Stimulated activated CD8-positive, alpha-beta memory T cell treated with anti-CD3 and anti-CD28 coated beads, Interleukin-4, amount 100 ng/mL, for 4 hours (primary cell): ENCODE measurements at places on chromosomes 1 and 21.

GRCh38 chr1:47599777-47600176, 161.9 kb downstream of the FOXD2 start:
- no peak for DNase-seq

GRCh38 chr1:50750021-50750619, 209.9 kb downstream of the FAF1 start:
- DNase-seq = no peak

DNA sequence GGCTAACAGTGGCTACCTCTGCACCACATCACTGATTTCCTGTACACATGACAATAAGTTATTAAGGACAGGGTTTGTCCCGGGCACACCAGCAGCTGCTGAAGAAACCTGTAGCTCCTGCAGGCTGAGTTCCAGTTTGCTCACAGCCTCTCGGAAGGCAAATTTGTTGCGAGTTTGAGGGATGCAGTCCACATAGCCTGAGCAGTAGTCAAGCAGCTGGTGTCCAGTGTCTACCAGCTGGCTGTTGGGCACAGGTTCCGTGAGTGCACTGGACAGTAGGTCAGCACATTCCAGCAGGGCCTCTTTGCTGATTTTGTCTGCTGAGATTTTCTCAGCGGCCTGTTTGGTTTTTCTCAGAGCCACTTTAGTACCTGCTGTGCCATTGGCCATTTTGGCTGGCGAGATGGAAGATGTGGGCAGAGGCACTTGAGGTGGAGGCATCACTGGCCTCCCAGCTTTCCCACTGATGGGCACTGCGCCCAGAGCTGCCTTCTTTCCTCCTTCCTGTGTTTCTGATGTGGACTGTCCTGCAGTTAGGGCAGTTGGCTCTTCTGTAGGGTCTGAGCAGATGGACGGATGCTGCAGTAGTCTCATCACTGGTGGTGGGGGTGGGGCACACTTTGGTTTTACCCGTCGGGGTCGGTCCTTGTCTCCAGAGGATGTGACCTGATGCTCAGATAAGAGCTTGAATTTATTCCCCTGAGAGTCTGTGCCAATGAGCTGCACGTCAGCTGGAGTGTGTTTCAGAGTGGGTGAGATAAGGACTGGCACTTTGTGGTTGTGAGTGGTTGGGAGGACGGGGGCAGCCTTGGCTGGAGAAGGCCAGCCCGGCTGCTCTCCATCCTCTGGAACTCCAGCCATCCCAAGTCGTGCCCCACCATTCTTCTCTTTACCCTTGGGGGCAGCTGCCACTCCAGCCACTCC, 26.1 kb downstream of the TOR3A start:
- DNase-seq = no peak

DNA sequence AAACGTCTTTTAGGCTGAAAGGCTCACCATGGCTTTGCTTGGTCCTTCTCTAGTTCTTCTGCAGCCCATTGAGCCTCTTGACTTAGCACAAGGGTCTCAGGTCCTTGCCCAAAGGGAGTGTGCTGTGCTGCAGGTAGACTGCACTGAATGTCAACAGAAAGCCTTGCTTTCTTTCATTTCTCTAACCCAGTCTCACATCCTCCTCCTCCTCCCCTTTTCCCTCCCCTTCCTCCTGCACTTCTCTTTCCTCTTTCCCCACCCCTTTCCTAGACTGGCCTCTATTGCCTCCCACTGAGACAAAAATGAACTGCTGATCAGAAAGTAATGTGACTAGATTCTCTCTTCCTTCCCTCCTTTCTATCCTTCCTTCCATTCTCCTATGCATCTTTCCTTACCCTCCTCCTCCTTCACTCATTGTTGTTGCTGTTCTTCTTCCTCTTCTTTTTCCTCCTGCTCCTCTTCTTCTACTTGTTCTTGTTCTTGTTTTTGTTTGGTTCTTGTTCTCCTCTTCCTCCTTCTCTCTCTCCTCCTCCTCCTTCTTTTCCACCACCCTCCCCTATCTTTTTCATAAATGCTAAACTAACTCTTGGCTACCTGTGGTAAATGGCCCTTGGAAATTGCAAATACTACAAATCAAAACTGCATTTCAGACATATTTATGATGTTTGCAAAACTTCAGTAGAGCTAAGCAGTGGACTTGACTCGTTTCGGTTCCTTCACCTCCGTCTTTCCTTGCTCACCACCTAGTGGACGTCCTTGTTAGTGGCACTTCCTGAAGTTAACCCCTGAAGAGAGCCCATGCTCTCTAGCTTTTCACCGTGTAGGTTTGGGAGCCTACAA, at the start of gene SELL:
TSS of gene SELL (minus strand) at position 152 of the 840 bp plus-strand sequence. CDS start at position 30, 122 bp downstream.
- DNase-seq = peak; percentile 46

- no peak for DNase-seq
Measured at GRCh38 chr1:18580691-18581419, 49.8 kb upstream of the PAX7 start.

- no peak for DNase-seq
Measured at GRCh38 chr21:20644552-20644951, 353.7 kb upstream of the NCAM2 start.

- peak; percentile 21 for DNase-seq
Measured at GRCh38 chr1:13702425-13703127, 2.6 kb downstream of the PRDM2 start.

GRCh38 chr1:224486801-224487583, 52.4 kb upstream of the WDR26 start:
- no peak for DNase-seq

GRCh38 chr21:34499116-34499515, 12.9 kb downstream of the KCNE1 start:
- no peak for DNase-seq

DNA sequence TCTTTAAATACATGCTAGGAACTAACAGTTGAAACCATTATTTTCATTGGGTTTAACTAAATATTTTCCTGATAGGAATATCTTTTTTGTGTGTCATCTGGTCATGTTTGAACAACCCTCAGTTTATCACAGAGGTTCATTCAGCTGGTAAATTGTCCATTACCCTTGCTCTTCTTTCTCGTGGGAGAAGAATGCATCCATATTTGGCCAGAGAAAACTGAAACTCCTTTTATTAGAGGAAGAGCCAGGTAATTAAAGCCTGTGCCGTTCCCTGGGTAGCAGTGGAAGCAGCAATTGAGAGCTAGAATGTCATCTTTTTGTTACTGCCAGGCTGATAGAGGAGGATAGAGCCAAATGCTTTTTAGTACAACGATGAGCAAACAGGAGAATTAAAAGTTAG, 587.2 kb upstream of the ZRANB2 start:
- no peak for DNase-seq

DNA sequence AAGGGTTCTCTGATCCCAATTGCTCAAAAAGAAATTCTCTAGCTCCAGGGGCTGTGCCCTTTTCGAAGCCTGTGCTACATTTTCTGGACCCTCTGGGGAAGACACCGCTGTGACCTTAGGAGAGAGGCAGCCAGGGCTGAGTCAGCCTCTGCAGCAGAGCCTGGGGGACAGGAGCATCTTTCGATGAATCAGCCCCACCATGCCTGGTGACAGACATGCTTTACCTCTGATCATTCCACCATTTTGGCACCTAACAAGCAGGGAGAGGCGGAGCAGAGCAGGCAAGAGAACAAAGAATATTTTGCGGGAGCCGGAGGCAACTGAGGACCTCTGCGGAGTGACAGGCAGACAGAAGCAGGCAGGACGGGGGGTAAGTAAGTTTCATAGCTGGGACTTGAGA, 84.9 kb downstream of the VWA5B1 start:
- DNase-seq = no peak

GRCh38 chr1:226950316-226950715, 10.2 kb downstream of the COQ8A start:
- DNase-seq = no peak

- peak; percentile 62 for DNase-seq
Measured at GRCh38 chr1:46340404-46341221, at the start of gene NSUN4. TSS of gene NSUN4 (plus strand) at chr1:46340807. CDS start at chr1:46340827, 20 bp downstream.

GRCh38 chr1:59427155-59427554, 130.3 kb downstream of the FGGY start:
- DNase-seq = no peak

GRCh38 chr1:230091473-230092231, 24.6 kb downstream of the GALNT2 start:
- no peak for DNase-seq

DNA sequence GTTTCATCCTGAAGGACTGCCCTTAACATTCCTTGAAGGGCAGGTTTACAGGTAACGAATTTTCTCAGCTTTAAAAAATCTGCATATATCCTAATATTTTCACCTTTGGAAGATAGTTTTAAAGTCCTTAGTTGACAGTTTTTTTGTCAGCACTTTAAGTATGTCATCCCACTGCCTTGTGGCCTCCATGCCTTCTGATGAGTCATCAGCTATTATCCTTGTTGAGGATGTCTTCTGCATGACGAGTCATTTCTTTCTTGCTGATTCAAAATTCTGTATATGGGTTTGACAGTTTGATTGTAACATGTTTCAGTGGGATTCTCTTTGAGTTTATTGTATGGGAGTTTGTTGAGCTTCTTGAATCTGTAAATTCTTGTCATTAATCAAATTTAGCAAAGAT, 500.6 kb downstream of the DISC1 start:
- no peak for DNase-seq

DNA sequence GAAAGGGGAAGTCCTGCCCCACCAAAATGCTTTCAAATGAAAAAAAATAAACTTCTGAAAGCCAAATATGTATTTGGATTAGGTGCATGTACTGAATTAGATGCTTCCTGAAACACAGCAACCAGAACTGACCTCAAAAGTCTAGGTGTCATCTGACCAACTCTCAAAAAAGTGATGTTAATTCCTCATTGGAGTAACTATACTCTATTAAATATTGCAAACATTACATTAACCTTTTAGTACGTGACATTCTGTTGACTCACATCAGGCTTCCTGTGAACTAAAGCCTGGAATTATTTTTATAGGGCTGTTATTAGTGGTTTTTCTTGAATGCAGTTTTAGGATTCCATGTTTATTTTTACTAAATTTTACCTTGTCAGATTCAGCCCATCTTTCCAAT, 73.5 kb downstream of the ASTN1 start:
- no peak for DNase-seq

- no peak for DNase-seq
Measured at GRCh38 chr1:45929257-45929687, 125.9 kb downstream of the MAST2 start.

DNA sequence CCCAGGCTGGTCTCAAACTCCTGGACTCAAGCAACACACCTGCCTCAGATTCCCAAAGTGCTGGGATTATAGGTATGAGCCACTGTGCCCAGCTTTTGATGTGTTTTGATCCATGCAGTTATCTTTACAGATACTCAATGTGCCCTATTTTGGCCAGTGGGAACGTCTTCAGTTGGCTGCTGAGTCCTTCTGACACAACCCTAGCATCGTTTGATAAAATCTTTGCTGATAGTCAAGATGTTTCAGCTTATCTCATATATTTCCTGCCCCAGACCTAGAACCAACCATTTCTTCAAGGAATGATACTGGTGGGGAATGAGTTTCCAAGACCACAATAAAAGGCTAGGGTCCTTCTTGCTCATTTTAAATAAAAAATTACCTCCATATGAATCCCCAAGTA, 11.6 kb downstream of the POGZ start:
- DNase-seq = no peak

GRCh38 chr1:165129568-165130164, 226.8 kb downstream of the LMX1A start:
- DNase-seq = no peak

DNA sequence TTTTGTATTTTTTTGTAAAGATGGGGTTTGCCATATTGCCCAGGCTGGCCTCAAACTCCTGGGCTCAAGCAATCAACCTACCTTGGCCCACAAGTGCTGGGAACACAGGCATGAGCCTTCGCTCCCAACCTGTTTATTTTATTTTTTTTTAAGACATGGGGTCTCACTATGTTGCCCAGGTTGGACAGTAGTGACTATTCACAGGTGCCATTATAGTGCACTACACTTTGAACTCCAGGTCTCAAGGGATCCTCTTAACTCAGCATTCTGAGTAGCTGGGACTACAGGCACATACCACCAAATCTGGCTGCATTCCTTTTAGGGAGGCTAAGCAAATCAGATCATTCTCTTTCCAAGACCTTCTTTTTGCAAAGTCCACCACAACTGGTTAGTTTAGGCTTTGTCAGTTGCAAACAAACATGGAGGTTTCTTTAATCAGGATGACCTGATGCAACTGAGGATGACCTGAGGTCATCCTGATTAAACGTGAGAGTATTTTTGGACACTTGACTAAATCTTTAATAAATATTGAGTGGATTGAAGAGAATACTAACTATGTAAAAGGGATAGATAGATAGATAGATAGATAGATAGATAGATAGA, 30.0 kb upstream of the RALGPS2 start:
- no peak for DNase-seq

DNA sequence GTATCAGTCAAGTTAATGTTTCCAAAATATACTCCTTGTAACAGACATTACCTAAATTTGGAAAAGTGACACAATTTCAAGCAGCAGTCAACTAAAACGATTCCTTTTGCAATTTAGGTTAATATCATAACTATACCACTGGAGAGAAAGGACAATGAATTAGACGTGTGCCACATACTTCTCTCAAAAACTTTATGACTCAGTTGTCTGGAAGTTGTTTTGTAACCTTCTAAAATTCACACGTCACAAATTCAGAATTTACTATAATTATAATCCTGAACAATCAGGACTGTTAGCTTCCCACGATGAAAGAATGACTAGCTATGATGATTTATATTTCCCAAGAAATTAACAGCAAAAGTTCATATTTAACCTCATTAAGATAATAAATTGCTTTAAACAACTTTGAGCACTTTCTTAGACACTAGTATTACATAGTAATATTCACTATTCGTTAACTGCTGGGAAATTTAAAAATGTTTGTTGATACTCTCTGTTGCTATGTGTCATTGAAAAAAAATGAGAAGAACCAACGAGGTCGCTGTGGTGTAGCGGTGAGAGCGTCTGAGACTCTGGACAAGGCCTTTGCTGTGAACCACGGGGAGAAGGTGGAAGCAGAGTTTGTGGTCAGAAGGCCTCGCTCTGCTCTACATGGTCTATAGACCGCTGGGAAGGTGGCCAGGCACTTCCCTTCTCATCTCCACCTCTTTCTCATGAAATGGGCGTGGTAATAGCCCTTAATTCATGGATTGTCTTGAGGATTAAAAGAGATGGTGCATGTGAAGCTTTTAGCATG, 27.9 kb upstream of the BATF3 start:
- DNase-seq = no peak

DNA sequence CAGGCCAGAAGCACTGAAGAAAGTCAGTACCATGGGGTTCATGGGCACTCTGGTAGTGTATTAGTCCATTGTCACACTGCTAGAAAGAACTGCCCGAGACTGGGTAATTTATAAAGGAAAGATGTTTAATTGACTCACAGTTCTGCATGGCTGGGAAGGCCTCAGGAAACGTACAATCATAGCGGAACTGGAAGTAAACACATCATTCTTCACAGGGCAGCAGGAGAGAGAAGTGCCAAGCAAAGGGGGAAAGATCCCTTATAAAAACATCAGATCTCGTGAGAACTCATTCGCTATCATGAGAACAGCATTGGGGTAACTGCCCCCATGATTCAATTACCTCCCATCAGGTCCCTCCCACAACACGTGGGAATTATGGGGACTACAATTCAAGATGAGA, 20.2 kb upstream of the ROR1 start:
- no peak for DNase-seq

GRCh38 chr1:211361202-211361601, 34.6 kb downstream of the TRAF5 start:
- no peak for DNase-seq
